Left renal cortex interstitium (tissue), 4 donors: ENCODE measurements at places on chromosomes 16 and 17.

DNA sequence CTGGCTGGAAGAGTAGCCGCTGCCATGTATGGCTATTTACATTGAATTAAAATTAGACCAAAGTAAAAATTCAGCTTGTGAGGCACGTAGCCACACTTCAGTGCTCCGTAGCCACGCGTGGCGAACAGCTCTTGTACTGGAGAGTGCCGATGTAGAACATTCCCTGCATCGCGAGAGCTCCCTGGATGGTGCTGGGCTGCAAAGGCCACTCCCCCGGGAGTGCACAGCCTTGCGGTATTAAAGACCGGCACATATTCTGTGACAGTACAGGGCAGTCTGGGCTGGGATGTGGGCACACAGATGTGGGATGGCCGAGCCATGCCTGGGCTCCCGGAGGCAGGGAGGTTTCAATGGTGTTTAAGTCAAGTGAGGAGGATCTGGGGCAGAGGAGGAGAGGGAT is 102.2 kb downstream of the CMIP start:
- DNase-seq = peak; percentile 58

DNA sequence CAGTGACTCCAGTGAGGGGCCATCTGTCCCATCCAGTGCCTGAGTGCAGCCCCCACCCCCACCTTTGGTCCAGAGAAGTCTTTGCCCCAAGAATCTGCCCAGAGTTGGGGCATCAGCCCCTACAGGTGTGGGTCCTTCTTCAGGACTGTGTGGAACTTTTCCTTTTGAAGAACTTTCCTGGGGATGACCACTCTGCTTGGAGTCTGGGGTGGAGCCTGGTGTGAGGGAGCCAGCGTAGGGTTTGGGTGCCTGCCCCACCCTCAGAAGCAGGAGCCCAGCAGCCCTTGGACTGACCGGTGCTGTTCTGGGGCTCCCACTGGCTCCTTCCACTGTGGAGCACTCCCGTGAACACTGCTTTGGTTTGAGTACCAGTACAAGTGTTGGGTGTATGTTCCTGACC is 19.3 kb downstream of the MPRIP start:
- DNase-seq = no peak

DNA sequence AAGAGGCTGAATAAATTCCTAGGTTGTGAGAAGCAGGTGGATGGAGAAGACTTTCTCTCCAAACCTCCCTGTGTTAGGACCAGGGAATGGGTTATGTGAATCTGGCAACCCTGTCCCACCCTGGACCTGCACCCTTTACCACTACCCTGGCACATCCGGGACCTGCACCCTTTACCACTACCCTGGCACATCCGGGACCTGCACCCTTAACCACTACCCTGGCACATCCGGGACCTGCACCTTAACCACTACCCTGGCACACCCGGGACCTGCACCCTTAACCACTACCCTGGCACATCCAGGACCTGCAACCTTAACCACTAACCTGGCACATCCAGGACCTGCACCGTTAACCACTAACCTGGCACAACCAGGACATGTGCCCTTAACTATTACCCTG is 207.0 kb upstream of the CACNG3 start:
- no peak for DNase-seq

- no peak for DNase-seq
Measured at GRCh38 chr17:1089915-1090314, 89.9 kb downstream of the ABR start.

DNA sequence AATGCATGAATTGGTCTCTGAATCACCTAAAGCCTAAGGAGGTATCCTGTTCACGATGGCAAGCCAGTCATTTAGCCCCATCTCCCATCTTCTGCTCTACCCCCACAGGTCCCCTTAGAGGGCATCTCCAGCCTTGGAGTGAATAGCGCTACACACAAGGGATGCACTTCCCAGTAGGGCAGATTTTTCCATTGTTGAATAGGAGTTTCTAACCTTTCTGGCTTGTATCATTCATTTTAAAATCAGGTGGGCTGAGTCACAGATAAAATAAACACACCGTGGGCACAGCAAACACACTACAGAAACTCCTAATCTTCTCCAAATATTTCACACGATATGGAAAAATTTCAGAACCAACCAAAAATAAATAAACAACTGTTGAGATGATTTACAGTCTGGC is 201.2 kb upstream of the NOG start:
- DNase-seq = no peak

- no peak for DNase-seq
Measured at GRCh38 chr17:4900231-4901107, 1.1 kb downstream of the C17orf107 start.
